ENCODE measurements at places on chromosomes 6 and 20. TPM values are rescaled to one million over a fixed set of nuclear protein-coding genes. Genes with fewer than 3 reads are reported as not detected.
A peak's percentile ranks its signal among the peaks of the same experiment; 100 is the strongest.

MOCS1 gene
- total RNA-seq, result 10.2 TPM

GRCh38 chr20:21303061-21303871, at the start of gene XRN2:
Gene XRN2, plus strand, starts transcription at chr20:21303331. Its CDS starts 68 bp downstream, at chr20:21303399.
- DNase-seq, result peak; percentile 98

DNA sequence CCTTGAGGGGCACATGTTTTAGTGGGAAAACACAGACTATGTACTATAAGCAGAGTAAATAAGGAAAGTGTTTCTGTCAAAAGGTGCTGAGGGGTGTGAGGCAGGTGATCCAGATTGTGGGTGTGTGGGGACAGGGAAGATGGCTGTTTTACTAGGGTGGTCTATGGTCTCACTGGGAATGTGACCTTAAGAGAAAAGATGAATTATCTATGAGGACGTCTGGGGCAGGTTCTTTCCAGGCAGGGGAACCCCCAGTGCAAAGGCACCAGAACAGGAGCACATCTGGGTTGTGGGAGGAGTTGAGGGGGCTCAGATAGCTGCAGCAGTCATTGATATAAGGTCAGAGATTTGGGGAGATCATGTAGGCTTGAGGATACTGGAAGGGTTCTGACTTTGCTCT, 18.2 kb upstream of the POLR1H start:
- no peak for DNase-seq

DNA sequence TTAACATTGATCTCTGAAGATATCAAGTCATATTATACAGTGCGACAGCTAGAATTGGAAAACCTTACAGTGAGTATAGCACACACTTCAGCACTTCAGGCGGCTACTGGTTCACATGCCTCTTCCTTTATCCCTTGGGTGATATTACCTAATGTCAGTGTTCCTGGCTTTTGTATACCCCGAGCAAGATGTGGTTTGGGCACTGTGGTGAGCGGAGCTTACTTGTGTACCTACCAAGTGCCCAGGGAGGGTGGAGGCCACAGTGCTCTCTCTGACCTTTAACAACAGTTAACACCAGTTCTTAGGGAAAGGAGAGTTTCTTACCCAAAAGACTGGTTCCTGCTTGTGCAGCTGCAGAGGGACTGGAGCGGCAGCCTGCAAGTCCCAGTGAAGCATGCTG, 64.4 kb downstream of the PTPN1 start:
- no peak for DNase-seq

DNA sequence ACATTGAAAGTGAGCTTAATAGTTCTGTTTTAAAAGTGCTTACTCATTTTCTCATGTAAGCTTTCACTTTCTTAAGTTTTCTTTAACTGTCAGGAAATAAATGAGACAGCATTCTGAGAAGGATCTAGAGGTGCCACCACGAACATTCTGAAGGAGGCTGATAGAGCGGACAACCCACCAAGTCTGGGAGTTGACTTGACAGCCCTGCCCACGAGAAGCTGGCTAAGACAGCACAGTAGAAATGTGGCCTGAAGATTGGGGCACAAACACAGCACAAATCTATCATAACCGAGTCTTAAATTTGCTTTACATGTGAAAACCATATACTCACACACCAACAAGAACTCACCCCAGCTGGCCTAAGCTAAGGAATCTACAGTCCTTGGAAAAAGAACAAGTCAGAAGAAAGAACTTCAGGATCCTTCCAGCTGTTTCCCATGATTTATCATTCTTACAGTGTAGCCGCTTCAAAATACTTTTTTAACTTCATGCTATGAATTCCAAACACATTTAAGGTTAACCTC, 144.2 kb upstream of the TNFAIP3 start:
- no peak for DNase-seq

DNA sequence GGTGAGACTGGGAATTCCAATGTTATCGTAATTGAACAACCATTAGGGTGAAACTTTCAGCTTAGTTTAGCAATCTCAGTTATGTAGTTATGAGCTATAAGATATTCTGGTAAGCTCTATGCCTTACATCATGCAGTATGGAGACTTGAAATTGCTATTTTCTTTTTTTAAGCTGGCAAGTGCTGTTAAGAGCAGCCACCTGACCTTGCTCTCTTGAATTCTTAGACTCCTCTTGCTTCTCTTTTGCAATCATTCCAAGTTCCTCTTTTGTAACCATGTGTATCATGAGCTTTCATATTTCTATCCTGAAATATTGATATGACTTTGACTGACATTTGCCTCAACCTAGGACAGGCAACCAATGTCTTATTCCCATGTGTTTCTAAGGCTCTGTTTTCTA, 446.3 kb upstream of the SLC35B3 start:
- DNase-seq, result no peak

DNA sequence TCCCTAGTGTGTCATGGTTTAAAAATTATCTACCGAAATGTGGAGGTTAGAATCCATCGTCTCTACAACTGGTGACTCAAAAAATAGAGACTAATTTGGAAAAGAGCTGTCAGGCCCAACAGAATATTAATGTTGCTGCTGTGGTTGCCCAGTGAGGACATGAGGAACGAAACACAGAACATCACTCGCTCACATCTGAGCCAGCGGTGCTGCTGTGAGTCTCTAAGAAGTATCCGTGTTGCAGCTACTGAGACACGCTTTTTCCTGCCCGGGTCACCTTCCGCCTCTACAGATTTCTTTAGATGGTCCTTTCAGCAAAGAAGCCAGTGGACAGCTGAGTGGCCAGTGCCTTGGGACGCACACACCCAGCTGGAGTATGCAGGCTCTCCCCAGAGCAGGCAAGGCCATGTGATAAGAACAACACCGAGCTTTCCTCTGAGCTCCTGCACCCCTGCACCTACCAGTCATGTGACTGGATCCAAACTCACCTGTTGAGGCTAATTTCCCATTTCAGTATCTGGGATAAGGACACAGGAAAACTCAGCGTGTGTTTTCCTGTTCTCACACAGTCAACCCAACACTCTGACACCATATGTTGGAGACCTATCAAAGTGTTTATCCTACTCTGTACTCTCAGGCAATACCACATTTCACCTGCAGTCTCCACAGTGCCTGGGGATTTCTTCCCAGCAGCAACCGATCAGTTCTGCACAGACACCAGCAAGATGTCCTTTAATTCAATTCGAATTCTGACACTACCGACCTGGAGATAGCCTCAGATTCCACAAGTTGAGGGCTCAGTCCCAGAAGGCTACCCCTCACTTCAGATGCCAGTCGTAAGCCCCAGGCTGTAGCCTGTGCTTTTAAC, 119.0 kb upstream of the RPS6KA2 start:
- no peak for DNase-seq

All from GM23248 (cell line).